ENCODE measurements at places on chromosomes 4 and X.

GRCh38 chr4:78414116-78414515 lies 137.5 kb upstream of the ANXA3 start:
- DNase-seq = no peak

- DNase-seq = no peak
Observed at GRCh38 chr4:42633605-42634388, 23.1 kb downstream of the ATP8A1 start.

DNA sequence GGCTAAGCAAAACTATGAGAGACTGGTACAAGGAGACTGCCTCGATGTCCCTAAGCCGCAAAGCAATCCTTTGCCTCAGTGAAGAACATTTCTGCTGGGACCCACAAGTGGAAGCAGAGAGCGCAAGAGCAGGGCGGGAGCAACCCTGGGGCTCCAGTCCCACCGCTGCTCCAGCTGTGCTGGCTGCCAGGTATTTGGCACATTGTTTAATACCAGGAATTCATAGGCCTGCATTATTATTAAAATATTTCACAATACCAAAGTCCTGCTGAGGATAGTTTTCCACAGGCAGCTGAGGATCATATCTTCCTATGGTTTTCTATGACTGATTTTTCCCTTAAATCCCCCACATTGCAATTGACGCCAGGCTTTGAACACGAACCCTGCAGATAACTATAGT lies 163.5 kb upstream of the TLL1 start:
- DNase-seq = no peak

GRCh38 chrX:143455046-143455445 lies 62.2 kb downstream of the SPANXN3 start:
- no peak for DNase-seq

- DNase-seq = no peak
Observed at GRCh38 chr4:39320381-39321115, 45.6 kb downstream of the RFC1 start.

DNA sequence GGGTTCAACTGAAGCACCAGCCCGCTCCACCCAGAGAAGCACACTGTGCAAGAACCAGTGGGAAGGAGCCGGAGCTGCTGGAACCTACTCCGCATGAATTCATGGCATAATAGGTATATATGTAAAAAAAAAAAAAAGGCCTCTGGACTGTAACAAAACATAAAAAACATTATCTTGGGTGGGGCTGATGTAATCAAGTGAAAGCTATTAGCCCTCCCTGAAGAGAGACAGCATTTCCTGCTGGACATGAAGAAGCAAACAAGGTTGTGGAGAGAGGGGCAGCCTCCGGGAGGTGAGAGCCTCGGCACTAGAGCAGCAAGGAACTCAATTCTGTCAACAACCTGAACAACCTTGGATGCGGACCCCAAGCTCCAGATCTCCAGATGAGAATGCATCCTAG lies 50.7 kb downstream of the PLAC1 start:
- DNase-seq = no peak

DNA sequence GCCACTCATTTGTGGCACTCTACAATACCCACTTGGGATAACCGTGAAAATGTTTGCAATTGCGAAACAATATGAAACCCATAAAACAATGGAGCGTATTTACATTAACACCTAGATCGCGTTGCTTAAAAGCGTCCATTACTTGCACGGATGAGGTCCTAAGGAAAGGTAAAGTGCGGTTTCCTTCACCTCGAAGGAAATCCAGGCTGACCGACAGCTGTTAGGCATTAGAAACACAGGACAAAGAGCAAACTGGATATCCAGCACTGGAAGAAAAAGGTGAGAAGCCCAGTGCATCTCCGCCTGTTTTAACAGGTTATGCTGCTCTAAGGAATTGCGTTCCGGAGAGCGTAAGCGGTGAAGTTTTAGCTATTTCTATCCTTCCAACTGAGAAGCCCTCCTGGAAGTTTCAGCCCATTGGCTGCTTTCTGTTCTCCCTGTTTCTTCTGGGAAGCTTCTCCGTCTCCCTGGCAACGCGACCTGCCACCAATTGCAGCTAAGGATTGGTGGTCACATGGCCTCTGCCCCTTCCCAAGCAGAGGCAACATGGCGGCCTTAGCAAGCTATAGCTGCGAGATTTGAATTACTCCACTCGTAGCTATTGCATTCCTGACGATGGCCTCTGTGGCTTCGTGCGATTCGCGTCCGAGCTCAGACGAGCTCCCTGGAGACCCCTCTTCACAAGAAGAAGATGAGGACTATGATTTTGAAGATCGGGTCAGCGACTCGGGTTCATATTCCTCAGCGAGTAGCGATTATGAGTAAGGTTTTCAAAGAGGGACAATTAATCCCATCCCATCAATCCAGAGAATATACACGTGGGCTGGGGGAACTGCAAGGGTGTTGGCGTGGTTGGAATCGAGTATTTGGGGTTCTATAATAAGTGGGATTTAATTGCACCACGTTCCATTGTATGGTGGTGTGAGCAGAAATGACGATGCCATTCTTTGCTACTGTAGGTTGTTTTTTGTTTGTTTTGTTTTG lies at the start of gene INTU:
INTU (plus strand) TSS at position 538 of the 984 bp plus-strand sequence; CDS start at position 616, 78 bp downstream.
- peak; percentile 54 for DNase-seq

- no peak for DNase-seq
Observed at GRCh38 chrX:68254738-68255645, 178.3 kb downstream of the OPHN1 start.

GRCh38 chrX:154370300-154371016 lies 4.0 kb downstream of the FLNA start:
- no peak for DNase-seq

GRCh38 chr4:85228264-85228663 lies 246.7 kb upstream of the ARHGAP24 start:
- DNase-seq = no peak

DNA sequence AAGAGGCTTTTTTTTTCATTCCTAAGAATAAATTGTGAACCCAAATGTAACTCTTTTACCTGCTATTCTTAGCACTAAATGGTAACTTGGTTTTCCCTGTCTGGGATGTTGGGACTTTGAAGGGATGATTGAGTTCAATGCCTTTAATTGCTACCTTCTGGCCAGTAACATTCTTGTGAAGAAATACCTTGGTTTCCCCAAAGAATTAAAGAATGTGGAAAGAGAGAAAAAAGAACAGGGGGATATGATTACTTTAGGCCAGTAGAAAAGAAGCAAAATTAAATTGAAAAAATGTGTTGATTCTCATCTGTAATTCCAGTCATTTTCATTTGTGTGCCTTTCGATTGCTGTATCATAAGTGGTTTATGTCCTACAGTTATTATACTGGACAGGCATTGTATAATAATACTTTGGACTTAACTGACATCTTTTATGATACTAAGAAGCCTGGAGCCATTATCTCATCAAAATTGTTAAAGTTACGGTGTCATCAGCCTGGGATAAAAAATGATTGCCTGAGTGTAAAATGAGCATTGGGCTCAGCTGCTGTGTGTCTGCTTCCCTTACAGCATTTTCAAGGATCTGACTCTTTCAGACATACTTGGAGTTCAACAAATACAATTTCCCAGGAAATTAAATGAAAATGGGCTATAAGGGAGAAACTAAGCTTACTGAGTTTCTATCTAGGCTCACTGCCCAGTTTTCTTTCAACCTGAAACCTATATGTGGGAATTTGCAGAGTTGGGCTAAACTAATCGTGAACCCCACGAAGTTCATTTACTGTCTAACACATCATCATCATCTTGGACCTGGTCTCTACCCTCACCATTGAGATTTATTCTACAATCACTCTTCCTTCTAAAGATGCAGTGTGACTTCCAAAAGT lies 146.3 kb downstream of the SHROOM3 start:
- no peak for DNase-seq

DNA sequence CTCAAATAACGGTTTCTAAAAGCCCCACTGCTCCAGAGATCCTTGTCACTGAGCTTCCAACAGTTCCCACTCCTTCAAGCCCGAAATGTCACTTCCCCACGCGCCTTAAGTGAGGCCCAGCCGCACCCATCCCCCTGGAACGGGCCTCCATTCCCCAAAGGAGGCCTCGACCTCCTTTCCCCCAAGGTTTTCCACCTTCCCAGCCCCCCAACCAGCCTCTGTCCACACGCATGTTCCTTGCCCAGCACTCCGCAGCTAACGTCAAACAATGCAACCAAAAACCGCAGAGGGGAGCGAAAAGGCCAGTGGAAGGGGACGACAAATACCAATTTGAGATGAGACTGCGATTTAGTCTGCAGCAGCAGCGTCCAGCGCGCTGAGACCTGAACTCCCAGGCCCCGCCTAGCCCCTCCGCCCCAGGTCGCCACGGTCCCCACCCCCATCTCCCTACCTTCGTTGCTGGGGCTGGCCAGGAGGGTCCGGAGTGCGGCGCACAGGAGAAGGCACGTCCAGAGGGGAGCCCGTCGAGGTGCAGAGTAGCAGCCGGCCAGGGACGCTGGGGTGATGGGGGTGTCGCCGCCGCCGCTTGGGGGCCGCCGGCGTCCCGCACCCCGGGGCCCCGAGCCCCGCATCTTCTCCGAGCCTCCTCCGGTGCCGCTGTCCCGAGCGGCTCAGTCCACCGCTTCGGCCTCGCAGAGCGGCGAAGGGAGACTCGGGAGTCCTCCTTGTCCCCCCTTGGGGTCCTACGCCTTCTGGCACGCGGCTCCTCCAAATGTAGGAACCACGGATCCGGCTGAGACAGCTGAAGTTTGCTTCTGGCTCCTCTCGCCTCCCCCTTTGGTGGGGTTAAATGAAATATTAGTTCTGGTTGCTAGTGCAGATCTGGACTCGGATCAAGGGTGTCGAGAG lies 924 bp downstream of the EPHA5 start:
- no peak for DNase-seq

- DNase-seq = no peak
Observed at GRCh38 chrX:109187473-109188168, 294.3 kb downstream of the GUCY2F start.

DNA sequence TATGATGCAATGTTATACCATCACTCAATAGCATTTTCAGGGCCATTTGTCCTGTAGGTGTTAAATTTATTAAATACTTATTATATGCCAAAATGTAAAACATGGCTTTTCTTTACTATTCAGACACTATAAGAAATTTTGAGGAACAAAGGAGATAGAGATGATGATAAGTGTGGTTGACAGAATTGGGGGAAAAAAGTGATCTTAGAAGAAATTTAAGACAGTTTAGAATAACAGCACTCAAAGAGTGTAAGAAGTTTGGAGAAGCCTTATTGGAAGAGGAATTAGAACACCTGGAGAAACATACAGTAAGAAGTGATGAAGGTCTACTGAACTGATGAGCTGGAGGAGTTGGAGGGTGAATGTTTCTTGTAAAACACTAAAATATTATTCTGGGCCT lies 12.8 kb upstream of the AFP start:
- no peak for DNase-seq

DNA sequence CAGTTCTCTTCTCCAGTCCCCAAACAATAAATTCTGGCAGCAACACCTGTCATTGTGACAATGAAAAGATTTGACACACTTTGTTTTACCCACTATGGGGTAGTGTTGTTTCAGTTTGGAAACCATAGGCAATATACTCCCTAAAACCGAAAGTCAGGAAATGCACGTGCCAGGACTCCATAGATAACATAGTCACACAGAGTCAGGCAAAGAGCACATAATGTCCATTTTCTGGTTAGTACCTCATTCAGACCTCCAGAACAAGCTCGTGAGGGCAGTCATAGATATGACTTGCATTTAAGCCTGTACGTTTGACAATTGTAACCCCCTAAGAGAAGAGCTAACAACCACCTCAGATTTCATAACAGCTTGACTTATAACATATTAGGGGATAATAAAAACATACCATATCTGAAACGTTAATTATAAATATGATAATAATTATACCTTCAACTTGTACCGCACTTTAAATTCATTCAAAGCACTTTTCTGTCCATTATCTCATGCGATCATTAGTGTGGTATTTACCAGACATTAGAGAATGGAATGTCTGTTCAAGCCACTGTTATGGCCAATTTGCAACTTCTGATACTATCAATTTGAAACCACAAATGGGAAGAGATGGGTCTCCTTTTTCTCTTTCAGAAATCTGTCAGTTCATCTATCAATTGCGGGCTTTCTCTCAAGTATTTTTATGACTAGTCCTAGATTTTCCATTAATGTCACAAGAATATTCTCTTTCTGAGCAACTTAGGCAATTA lies 147.4 kb downstream of the LDB2 start:
- no peak for DNase-seq

- DNase-seq = no peak
Observed at GRCh38 chrX:69627744-69628143, 11.8 kb downstream of the EDA start.

DNA sequence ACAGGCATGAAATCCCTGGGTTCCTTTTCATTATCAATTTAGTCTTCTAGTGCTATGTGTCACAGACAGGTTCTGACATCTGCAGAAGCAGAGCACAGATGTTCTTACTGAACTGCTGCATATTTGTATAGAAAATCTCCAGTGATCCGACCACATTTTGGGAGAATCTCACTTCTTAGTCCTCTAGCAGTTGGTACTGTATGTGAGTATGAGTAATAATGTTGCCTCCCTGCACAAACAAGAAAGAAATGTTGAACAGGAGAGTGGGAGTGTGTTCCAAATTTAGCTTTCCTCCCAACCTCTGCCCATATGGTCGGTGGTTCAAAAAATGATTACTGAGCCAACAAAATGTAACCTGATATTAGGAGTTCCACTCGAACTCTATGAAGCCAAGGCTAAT lies 165.3 kb upstream of the GPC4 start:
- DNase-seq = no peak

DNA sequence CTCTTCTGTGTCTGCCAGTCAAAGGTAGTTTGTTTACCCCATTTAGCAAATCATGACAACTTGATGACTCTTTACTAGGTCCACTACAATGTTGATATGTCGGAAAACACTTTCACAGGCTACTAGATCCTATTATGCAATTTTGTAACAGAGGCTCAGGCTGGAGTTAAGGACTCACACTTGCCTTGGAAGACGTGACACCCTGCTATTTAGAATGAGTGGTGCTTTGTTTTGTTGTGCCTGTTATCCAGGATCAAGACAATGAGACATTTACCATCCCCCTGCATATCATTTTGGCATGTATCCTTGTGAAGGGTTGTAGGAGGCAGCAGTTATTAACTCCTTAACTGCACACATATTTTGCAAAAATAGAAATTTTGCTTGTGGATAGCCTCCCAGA lies 263.7 kb downstream of the IL1RAPL1 start:
- no peak for DNase-seq

DNA sequence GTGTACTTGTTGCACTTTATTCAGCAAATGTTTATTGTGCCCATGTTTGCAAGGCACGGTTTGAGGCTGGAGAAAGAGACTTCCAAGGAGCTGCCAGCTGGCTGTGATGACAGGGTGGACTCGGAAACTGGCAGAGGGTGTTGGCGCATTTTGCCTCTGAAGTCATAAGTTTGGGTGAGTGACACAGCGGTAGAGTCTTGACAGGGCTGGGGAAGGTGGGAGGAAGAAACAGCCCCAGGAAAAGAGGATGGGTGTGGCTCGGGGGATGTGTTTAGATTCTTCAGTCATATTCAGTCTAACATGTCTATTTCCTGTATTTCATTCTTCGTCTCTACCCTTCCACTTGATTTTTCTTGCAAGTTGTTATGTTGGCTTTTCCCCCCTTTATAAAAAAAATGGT lies 77.0 kb upstream of the STOX2 start:
- DNase-seq = no peak

GRCh38 chr4:76384052-76384451 lies 36.9 kb downstream of the CCDC158 start:
- DNase-seq = no peak

All from stimulated activated naive B cell treated with anti-CD40 and anti-IgM and Interleukin-4, amounts not matched to agents 10 μg/mL and 1 μg/mL and 100 μg/mL, for 72 hours (primary cell).